HT-29 (cell line): ENCODE measurements at places on chromosomes 5 and 9. TPM values are rescaled to one million over a fixed set of nuclear protein-coding genes. Genes with fewer than 3 reads are reported as not detected.
A peak's percentile ranks its signal among the peaks of the same experiment; 100 is the strongest.

- DNase-seq: peak; percentile 65
Measured at GRCh38 chr9:9790216-9790872, 822.5 kb downstream of the PTPRD start.

- no peak for DNase-seq
Measured at GRCh38 chr9:131467214-131467935, 35.3 kb upstream of the POMT1 start.

GRCh38 chr5:132086277-132086794 is 12.7 kb downstream of the CSF2 start:
- DNase-seq: no peak

- DNase-seq: no peak
Measured at GRCh38 chr9:123320814-123321213, 35.2 kb upstream of the CRB2 start.

- no peak for DNase-seq
Measured at GRCh38 chr5:107380654-107381053, 290.1 kb downstream of the EFNA5 start.

DNA sequence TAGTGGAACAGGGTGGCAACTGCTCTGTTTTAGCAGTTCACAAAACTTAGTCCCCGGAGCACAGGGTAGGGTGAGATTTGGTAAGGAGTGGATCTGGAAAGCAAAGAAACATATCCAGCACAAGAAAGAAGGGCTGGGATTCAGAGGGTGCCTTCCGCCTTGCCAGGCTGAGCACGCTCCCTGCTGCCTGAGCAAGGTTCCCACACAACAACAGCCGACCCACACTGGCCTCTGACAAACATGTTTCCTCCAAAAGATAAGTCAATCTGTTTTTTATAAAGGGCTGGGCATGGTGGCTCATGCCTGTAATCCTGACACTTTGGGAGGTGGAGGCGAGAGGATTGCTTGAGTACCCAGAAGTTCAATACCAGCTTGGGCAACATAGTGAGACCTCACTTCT is 45.8 kb downstream of the RAB3C start:
- no peak for DNase-seq

GRCh38 chr9:120526534-120526933 is 53.4 kb downstream of the CDK5RAP2 start:
- no peak for DNase-seq

- DNase-seq: no peak
Measured at GRCh38 chr5:112883192-112883591, 22.1 kb downstream of the SRP19 start.

DNA sequence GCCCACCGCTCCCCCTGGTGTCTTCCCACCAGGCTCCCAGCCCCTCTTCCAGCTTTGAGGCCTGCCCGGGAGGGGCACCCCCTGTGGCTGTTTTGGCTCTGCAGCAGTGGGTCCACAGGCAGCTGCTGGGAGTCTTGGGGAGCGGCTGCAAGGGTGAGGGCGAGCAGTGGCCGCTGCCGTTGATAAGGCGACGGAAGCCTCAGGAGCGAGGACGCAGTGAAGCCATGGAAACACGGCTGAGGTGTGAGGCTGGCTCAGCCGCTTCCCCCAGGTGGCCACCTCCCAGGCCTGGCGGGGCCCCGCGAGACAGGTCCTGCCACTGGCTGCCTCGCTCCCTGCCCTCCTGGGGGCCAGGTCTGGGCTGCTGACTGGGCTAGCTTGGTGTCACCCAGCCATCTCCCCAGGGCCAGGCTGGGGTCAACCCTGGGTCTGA is 41.5 kb downstream of the CXXC5 start:
- peak; percentile 64 for DNase-seq

DNA sequence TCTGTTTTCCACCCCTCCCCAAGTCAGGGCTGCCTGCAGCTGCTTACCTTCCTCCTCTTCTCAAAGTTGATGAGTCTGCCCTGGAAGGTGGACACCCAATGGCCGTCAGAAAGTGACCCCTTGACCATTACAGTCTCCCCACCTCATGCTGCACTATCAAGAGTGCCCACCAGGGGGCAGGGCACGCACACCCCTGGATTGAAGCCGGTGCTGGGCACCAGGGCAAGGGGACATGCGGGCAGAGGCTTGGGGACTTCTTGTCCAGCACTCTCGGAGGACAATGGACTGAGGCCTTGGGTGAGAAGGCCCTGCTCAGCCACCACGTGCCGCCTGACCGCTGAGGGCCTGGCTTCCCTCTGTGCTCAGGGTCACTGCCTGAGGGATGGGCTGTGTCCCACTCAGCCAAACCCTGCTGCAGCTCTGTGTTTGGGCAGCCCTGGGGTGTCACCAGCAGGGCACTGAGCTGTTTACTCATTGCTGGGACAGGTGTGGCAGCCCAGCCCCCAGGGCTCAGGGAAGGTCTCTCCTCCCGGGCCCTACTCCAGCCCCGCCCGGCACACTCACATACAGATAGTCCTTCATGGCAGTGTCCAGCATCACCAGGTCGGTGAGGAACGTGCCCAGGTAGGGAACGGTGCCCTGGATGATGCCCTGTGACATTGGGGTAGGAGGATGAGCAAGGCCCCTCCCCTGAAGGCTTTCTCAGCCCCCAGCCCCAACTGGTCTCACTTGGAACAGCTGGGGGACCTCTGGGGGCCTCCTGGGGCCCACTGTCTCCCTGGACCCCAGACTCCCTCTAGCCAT is 17.7 kb downstream of the RALGDS start:
- peak; percentile 87 for DNase-seq

- DNase-seq: peak; percentile 75
Measured at GRCh38 chr5:170100066-170100943, 5.4 kb upstream of the FOXI1 start.

DNA sequence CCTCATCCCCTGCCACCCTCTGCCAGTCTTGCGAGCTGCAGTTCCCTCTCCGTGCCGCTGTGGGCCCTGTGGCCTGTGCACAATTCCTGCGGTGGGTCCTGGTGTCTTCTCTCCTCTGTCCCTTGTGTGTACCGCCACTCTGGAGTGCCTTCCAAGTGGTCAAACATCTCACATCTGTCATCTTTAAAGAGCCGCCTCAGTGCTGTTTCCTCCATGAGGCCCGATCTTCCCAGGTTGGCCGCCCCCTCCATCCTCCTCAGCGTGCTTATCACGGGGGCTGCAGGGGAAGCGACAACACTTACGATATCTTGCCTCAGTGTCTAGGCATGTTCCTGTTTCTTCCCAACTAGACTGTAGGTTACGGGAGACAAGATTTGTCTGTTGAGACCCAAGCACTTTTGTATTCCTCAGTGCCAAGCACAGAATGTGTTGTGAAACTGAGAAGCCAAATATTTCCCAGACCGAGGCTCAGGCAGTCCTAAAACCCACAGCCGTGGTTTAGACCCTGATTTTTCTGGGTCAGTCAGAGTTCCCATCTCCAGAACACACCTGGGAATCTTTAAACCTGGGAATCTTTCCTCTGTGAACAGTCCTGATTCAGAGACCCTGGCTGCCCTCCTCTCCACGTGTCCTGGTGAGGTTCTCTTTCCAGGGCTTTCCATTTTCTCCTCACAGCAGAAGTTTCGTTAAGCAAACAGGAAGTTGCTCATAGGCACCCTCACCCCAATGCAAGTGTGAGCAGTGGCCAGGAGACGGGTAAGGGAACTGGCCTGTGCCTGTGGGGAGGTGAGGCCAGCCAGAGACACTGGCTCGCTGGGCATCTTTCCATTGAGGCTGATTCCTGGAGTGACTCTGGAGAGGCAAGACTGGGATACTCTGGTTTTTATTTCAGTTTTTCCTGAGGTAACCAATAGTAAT is 28.8 kb downstream of the SLC46A2 start:
- no peak for DNase-seq

DNA sequence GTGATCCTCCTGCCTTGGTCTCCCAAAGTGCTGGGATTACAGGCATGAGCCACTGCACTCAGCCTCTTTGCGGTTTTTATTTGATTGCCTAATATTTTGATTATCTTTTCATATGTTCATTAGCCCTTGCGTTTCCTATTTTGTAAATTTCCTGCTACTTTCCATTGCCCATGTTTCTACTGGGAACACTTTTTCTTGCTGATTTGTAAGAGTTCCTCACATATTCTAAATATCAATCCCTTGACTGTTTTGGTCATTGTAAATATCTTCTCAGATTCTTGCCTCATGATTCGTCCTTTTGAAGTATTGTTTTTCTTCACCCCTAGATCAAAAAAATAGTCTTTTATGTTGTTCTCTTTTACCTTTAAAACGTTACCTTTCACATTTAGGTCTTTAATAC is 37.9 kb upstream of the TTC1 start:
- no peak for DNase-seq

GRCh38 chr5:178449163-178450070 is 140.8 kb downstream of the COL23A1 start:
- DNase-seq: no peak

DNA sequence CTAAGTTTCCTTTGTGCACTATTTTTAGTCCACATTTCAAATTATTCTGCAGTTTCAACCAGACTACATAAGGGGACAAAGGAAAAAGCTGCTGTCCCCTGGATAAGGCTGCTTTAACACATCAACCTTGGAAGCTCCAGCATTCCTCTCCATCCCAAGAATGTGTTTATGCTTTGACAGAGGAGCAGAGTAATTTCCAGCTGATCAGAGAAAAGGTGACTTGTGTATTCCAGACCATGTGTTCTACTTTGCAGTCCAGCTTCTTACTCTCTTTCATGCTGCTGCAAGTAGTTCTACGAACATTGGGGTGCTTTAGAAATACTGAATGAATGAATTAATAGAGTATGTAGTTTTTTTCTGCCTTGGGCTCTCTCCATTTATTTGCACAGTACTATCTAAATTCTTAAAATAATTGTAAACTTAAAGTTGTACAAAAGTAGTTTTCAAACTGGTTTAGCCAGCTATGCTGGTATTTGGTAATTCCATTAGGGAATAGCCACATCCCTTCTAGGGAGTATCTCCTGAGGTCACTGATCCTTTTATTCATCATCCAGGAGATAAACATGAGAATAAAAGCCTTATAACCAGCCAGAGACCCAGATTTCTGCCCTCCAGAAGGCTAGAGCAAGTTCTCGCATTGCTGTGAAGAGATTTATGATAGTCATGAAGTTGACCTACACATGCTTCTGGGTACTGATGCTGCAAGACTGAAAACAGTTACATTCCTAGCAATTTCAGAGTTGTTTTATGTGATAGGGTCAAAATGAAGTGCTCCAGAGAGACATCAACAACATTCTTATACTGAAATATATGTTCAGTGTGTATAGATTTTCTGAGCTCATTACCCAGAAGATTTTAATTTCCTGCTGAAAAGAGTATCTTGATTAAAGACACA is 215.2 kb downstream of the COMMD10 start:
- no peak for DNase-seq

- DNase-seq: no peak
Measured at GRCh38 chr9:81585191-81585763, 104.1 kb downstream of the TLE1 start.

DNA sequence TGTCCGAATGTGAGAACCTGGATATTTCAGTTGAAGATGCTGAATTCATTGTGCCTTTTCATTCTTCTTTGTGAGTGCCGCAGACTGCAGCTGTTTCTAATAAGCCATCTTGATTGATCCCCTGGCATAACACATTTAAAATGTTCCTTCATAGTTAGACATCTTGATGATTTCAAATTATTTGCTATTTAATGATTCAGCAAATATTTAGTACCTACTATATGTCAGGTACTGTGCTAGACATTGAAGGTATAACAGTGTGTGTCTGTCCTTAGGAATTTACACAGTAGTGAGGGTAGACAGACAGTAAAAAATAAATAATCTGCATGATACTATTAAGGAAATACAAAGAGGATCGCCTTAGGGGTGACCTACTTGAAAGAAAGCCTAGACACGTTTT is 61.6 kb downstream of the YTHDC2 start:
- no peak for DNase-seq

- DNase-seq: peak; percentile 83
Measured at GRCh38 chr5:69528035-69528434, 32.0 kb upstream of the GTF2H2C start.

DNA sequence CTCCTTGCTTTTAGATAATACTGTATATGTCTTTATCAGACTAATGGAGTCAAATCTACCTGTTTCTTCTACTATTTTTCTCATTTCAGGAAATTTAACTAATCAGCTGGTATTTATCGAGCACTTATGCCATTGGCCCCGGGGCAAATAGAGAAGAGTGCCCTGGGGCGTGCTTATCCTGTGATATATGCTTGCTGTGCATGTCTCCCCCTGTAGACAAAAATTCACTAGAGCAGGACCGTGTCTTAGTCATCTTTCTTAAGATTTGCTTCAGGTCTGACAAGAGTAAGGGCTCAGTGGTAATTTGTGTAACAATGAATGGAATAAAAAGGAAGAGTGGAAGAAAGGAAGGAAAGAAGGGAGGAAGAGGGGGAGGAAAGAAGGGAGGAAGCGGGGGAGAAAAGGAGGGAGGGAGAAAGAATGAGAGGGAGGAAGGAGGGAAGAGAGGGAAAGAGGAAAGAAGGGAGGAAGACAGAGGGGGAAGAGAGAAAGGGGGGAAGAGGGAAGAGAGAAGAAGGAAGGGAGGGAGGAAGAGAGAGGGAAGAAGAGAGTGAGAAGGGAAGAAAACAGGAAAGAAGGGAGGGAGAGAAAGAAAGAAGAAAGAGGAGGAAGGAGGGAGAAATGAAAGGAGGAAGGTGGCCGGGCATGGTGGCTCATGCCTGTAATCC is 295.7 kb upstream of the PANK3 start:
- peak; percentile 41 for DNase-seq

DNA sequence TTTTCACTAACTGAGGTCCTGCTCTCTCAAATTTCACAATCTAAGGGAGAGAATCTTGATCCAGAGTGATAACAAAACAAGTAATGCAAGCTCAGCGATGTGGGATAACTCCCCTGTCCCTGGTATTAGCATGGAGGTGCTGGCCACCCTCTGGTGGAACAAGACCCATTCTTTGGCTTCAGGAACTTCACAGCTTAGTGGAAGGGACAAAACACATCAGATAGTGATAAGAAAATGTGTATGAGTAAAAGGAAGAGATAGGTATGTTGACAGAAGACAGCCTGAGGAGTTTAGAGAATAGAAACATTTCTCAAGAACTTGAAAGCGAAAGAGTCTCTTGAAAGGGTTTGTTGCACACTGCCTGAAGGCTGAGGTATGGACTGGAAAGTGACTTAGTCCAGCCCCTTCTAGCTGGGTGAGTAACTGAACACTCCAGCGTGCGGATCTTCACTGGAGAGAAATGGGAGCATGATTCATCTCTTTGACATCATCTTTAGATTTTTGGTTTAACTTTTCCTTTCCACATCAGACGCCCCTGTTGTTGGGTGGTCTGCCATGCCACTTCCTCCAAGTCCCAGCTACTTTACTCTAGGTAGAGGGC is 25.4 kb upstream of the ZSWIM6 start:
- no peak for DNase-seq

GRCh38 chr5:169746147-169746694 is 109.1 kb downstream of the DOCK2 start:
- no peak for DNase-seq

Gene ADAMTS2
- not detected in 2 replicates for total RNA-seq

Gene CDHR2
- 0.16 and 0.20 TPM in 2 replicates for total RNA-seq

Gene AJM1
- total RNA-seq: 9.0 and 9.4 TPM in 2 replicates

Gene AFAP1L1
- total RNA-seq: 0.05 TPM in 1 of 2 replicates, not detected in the other

Gene WHRN
- 0.61 and 0.78 TPM in 2 replicates for total RNA-seq
